ENCODE measurements at places on chromosomes 13 and 19.

GRCh38 chr19:19661675-19662251, 1.7 kb downstream of the ATP13A1 start:
- no peak for DNase-seq

DNA sequence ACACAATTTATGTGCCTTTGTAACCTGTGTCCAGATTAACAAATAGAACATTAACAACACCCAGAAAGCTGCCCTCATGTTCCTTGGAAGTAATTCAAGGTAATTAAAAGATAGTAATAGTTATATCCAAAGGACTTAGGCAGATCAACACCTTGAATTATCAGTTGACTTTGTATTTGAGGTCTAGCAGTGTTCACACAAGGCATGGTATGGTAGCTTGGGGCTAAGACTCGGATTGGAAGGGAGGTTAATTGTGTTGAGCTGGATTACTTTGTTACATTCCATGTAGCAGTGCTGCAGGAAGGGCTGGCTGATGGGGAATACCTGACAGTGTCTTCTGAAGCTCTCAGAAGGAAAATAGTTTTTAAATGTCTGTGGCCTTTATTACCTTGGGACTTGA, 16.8 kb downstream of the SLC25A15 start:
- DNase-seq = no peak

DNA sequence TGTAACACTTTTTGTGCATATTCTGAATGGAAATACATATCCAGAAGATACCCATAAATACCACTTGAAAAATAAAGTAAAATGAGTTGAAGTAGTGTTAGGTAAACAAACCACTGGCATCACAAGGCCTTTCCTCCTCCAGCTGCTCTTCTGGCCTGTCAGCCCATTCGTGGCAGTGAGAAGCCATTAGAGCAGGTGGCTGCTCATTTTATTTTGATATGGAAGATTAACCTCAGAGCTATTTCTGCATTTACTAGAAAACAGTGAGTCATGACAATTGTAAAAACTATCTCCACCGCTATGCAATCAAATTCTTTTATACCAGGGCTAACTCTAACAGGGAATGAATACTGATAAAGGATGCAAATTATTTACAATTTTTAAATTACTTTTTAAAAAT, 2898.1 kb downstream of the PCDH9 start:
- DNase-seq = no peak

GRCh38 chr13:27522847-27523246, 72.5 kb upstream of the MTIF3 start:
- DNase-seq = no peak

DNA sequence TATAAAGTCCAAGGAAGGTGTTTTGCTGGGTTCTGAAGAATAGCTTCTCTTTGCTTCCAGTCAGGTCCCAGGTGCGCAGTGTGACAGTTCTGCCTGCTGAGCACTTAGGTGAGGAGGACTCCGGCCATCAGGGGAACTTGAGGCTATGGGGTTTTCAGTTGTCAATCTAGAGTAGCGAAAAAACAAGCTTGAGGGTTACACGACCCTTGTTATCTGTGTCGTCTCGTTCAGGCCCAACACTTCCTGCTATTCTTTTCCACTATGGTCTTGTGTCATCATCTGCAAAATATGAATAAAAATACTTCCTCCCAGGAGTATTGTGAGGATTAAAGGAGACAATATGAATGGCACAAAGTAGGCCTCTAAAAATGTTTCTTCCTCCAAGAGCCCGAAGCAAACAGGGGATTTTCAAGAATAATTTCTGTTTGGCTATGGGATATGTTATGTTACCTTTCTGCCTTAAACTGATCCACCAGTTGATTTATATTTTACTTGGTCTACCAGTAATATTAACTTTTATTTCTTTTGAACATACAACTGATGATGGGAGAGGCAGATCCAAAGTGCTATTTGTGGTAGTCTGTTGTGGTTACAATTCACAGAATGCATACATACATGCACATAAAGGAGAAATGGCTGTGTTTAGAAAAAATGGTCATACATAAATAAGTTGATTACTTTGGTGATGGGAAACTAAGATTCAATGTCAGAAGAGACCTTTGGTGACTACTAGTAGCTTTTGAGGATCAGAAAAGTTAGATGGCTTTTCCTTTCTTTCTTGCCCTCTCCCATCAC, 40.5 kb upstream of the RCBTB2 start:
- no peak for DNase-seq

GRCh38 chr13:75294110-75294509, 187.9 kb downstream of the TBC1D4 start:
- DNase-seq = no peak

- DNase-seq = no peak
Observed at GRCh38 chr19:12581100-12581499, 29.5 kb downstream of the ZNF490 start.

DNA sequence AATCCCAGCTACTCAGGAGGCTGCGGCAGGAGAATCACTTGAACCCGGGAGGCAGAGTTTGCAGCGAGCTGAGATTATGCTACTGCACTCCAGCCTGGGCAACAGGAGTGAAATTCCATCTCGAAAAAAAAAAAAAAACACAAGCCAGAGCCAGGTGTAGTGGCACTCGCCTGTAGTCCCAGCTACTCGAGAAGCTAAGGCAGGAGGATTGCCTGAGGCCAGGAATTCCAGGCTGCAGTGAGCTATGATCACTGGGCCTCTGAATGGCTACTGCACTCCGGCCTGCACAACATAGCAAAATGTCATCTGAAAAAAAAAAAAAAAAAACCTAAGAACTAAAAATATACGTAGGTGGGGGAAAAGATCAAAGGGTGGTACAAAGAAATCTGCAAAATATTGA, 19.4 kb downstream of the EPS15L1 start:
- DNase-seq = no peak

DNA sequence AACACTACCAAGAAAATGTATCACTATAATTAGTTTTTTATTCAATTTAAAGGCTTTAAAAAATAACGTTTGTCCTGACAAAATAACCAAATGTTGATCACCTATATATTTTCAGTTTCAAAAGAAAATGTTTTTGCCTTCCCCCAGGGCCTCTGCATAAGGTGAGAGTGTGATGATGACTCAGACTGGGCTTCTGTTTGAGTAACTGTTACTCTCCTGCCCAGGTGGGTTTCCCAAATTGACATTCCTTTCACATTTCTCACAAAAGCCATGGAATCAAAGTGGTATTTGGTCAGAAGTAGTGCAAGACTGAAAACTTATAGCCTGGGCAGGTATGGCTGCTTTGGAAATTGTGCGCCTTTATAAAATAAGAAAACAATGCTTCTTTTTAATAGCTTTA, 180.6 kb downstream of the COG6 start:
- DNase-seq = no peak

GRCh38 chr13:93621051-93621450, 394.4 kb downstream of the GPC6 start:
- no peak for DNase-seq

GRCh38 chr19:41870401-41870873, 6.6 kb upstream of the CD79A start:
- DNase-seq = no peak

DNA sequence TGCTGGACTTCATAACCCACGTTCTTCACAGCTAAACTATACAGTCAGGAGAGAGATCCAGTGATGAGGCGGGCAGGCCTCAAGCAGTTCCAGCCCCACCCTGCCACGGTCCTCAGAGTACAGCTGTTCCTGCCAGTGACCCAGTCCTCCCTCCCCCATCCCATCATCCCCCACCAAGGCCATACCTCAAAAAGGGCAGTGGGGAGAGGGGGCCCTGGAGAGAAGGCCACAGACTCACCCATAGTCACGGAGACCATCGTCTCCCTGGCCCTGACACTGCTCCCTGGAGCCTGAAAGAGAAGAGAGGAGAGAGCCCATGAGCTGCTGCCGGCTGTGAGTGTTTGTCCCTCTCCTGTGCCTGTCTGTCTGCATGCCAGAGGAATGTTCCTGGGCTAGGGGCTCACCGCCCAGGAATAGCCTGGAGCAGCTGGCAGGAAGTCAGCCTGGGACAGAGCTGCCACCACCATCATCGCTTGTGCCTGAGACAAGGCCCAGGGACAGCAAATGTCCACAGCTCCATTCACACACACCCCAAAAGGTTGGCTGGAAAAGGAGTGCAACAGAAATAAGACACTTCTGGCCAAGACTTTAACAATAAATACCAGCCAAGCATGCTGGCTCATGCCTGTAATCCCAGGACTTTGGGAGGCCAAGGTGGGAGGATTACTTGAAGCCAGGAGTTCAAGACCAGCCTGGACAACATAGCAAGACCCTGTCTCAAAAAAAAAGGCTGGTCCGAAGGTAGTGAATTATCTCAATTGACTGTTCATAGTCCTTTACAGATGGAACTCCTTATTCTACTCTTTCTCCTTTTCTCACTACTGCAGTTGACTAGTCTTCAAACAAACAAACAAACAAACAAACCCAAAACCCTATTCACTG, 6.4 kb downstream of the C19orf47 start:
- DNase-seq = no peak

DNA sequence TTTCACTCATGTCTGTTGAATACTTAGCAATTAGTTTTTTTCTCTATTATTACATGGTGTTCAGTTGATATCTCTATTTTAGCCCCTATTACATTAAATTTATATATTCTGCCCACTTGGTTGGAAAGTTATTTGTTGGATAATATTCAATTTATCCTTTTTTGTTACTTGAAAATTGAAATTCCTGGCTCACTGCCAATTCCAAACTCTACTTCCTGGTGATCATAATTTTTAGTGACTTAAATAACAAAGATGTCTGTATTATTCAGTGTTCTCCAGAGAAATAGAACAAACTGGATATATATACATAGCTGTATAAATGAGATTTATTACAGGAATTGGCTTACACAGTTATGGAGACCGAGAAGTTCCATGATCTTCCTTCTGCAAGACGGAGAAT, 93.6 kb downstream of the GPC5 start:
- no peak for DNase-seq

- DNase-seq = no peak
Observed at GRCh38 chr19:1228161-1228957, 9.4 kb downstream of the CBARP start.

DNA sequence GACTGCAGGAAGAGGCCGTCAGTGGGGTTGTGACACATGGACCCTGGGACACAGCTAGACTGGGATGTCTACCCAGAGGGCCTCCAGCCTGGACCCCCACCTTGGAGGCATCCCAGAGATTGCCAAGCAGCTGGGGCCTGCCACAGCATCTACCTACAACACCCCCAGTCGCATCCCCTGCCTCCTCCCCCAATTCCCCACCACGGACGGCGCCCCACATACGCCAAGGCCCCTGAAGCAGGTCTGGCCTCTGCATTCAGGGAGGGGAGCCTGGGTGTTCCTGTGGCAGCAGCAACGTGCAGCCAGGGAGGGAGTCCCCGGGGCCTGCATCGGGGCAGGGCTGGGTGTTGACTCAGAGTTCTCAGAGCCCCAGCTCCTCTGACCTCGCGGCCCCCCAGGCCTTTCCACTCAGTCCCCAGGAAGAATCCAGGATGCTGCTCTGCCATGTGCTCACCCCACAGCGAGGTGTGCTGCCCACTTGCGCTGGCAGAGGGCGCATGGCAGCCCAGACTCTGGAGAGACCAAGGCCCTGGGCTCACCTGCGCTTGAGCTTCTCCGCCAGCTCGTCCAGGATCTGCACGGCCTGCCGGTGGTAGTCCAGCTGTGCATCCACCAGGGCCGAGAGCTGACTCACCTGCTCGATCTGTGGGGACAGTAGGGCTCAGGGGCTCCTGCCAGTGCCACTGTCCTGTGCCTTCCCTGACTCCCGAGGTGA, 19.6 kb downstream of the MPND start:
- DNase-seq = no peak

DNA sequence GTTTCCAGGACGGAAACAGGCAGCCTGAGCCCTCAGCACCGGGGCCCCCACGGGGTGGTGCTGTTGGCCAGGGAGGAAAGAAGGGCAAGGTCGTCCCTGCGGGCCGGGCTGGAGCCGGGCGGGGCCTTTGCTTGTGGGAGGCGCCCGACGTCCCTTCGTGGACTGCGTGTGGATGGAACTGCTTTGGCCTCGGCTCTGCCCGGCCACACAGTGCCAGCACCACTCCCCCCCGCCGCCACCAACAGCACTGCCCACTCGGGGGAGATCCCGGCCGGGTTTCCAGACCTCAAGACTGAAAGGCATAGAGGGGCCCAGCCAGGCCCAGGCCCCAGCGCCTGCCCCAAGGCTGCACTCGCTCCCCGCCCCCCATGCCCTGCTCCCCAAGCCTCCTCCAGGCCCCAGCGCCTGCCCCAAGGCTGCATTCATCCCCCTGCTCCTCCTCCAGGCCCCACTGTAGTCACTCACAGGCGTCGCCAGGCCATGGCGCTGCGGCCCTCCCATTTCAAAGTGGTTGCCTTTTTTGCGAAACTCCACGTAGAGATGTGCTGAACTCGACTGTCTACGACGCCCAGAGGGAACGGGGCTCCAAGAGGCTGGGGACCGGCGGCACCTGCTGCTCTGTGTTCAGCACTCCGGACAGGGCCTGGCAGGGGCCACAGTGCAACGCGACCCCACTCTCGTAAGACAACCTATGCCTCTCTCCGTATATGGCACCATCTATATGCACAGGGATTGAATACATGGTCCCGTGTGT, 22.5 kb downstream of the C13orf46 start:
- peak; percentile 18 for DNase-seq

- no peak for DNase-seq
Observed at GRCh38 chr13:27621116-27621365, 651 bp upstream of the POLR1D start.

DNA sequence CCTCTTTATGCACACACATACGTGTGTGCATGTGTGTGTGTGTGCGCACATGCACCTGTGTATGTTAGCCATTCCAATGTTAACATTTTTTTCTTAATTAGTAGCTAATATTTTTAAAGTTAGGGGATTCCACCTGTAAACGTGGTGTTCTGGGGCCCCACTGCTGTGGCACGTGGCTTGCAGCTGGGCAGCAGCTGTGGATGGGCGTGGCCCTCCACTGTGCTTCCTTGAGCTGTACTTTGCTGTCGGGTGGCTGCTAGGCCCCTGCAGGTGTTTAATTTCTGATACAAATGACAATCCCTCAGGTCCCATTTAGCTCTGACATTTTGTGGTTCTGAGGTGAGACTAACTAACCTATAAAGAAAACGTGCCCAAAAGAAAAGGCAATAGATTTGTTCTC, 58.9 kb upstream of the GJB6 start:
- DNase-seq = no peak

DNA sequence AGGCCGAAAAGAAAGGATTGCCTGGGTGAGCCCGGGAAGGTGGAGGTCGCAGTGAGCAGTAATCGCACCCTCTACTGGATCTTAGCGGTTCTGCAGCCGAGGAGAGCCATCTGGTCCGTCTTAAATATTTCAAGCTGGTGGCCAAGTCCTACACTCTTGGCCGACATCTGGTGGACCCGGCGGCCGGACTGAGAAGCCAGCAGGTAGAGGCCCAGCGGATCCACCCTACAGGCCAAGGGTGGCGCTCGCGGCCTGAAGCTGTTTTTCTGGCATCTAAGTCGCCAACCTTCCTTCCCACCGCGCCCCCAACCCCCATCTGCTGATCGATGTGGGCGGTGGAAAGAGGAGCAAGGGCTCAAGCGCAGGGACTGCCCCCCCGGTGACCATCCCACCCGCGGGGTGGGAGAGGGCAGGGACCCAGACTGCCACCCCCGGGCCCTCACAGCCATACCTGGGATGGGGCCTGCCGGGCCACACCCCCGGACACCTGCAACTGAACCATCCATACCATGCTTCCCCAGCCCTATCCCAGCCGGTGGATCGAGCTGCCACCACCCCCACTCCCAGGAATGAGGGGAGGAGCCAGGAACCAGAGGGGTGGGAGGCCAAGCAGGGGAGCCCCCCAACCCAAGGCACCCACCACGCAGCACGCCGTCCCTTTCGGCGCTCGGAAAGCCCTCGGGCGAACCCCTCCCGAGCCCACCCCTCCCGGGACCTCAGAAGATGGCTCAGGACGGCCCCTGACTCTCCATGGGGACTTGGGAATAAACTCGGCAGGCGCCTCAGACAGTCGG, 46.3 kb upstream of the ZNF730 start:
- no peak for DNase-seq

Data from stimulated activated CD4-positive, alpha-beta T cell treated with anti-CD3 and anti-CD28 coated beads, TNF-alpha, amount 100 ng/mL, for 4 hours (primary cell).